ENCODE measurements at places on chromosomes 5 and 9.

- peak; percentile 41 for DNase-seq
Observed at GRCh38 chr5:136769900-136770684, 404.7 kb upstream of the TRPC7 start.

GRCh38 chr9:125240649-125240999 lies 519 bp downstream of the HSPA5 start:
- DNase-seq, result no peak

GRCh38 chr5:55572600-55572999 lies 37.8 kb upstream of the PLPP1 start:
- DNase-seq, result no peak

- no peak for DNase-seq
Observed at GRCh38 chr9:86714999-86715398, 232.3 kb downstream of the GAS1 start.

DNA sequence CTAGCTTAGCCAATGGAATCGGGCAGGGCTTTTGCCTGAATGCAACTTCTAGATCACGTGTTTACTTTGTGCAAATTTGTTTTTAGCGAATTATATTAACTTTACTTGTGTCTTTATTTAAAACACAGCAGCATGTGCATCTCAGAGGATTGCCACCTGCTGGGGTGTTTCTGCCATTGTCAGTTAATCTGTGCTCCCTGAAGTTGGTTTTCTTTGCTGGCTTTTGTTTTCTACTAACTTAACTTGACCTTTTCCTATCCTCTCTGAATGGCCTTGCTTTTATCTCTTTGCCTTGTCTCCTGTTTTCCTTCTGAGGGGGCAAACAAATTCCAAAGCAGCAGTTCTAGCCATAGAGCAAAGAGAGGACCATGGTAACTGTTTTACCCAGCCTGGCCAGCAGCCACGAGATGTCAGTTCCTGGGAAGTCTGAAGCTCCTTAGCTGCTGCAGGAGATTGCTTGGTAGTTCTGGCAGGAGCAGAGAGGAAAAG lies 67.6 kb downstream of the ARHGEF28 start:
- DNase-seq, result no peak

DNA sequence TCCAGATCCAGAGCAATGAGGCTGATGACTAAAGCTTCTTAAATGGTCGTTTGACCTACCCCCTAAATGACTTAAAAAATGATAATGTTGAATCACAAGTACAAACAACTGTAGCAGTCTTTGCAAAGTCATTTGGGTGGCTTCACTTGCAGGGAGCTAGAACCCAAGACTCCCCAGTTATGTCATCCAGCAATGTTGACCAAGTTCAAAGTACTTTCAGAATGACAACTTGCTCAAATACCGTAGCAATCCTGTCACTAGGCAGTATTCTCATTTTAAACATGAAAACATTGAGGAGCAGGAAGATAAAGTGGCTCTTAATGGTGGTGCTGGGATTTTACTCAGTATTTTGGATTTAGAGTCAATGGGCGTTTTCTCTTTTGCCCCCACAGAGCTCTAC lies 1217.0 kb upstream of the DMAC1 start:
- no peak for DNase-seq

DNA sequence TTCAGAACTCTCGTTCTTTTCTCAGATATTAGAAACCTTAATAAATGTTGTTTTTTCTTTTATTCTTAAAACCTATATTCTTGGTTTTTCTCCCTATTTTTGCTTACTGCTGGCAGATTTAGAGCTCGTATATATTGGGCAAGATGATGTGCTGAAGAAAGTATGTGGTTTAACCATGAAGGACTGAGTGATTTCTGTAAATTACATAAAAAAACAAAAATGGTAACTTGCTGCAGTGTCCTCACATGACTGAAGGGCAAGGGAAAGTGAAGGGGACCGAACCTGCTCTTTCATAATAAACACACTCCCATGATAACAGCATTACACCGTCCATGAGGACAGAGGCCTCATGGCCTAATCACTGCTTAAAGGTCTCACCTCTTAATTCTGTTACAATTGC lies 393.8 kb upstream of the ZNF608 start:
- DNase-seq, result no peak

DNA sequence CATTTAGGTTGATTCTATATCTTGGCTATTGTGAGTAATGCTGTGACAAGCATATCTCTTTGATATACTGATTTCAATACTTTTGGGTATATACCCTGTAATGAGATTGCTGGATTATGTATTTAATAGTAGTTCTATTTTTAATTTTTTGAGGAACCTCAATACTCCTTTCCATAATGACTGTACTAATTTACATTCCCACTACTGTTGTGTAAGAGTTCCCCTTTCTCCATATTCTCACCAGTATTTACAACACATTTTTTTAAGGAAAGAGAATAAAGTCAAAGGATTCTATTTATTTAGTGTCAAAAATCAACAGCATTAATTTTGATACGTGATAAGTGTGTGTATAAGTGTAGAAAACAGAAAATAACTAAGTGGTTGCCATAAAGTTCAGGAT lies 356.4 kb upstream of the EDIL3 start:
- DNase-seq, result no peak

- DNase-seq, result peak; percentile 53
Observed at GRCh38 chr5:140402258-140403074, 833 bp downstream of the ANKHD1 start.

DNA sequence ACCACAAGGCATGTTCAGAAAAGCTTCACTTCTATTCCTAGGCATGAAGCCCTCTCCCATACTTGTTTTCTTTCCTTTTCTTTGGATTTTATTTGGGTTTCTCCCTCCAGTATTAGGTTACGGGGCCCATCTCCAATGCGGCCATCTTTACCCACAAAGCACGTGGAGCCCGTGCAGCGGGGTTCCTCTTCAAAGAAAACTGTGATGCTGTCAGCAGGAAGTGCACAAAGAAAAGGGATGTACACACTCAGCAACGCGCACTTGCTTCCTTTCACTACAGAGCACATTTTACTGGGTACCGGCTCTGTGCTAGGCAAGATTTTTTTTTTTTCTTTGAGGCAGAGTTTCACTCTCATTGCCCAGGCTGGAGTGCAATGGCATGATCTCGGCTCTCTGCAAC lies 106.6 kb downstream of the COL23A1 start:
- no peak for DNase-seq

DNA sequence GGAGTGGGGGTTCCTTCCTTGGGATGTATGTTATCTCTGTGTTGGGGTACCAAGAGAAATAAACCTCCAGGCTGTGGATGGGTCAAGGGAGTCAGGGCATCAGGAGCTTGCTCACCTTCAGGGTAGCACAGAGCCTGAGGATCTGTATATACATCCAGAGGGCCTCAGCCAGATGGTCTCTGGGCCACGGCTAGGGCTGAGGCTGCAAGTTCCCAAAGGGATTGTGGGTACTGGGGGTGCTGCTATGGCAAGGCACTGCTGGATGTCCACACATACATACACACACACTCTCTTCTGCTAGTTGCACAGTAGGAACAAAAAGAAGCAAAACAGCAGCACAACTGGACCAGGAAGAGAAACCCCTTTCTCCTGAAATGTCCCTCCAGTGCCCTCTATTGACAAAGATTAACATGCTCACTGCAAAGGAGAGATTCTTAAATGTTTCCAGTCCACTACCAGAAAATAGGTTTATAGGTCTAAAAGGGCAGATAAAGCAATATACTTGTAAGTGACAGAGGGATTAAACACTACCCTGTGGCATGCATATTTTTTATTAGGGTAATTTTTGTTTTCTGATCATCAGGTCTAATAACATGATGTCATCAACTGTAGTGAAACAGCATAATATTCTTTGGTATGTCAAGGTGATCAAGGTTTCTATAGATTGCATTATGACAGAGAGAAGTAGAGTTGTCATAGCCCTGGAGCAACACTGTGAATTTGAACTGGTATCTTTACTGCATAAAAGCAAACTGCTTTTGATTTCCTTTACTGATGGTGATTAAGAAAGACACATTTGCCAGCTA lies 56.3 kb upstream of the KCNN2 start:
- DNase-seq, result no peak

- DNase-seq, result no peak
Observed at GRCh38 chr5:55900068-55900467, 48.9 kb downstream of the IL31RA start.

DNA sequence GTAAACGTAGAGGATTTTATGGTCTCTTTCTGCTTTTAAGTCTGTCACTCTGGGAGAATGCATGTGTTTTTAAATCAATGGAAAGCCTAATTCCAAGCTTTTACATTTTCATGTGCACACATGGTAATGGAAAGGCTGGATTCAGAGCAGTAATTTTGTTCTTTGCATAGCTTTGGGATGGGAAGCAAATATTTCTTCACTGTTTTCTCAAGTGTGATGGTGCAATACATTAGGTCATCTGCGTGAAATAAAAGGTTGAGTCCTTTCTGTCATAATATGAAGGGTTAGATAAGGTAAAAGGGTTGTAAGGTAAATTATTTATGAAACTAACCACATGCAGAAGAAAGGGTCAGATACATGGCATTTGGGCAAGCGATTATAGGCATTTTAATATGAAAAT lies 88.2 kb upstream of the NR3C1 start:
- no peak for DNase-seq

DNA sequence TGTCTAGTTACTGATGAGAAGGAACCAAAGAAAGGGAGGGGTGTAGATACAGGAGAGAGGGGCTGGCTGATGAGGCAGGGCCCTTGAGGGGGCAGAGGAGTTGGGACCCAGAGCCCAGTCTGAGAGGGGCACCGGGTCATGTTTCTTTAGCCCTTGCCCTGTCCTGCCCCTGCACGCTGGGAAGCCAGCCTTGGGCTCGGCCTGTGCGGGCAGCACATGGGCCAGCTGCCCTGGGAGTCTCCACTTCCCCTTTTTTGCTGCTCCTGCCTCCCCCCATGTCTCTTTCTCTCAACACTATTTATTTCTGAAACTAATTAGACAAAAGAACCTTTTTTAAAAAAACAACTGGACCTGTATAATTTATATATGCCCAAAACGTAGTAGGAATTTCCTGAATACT lies 20.5 kb downstream of the MVB12B start:
- no peak for DNase-seq

DNA sequence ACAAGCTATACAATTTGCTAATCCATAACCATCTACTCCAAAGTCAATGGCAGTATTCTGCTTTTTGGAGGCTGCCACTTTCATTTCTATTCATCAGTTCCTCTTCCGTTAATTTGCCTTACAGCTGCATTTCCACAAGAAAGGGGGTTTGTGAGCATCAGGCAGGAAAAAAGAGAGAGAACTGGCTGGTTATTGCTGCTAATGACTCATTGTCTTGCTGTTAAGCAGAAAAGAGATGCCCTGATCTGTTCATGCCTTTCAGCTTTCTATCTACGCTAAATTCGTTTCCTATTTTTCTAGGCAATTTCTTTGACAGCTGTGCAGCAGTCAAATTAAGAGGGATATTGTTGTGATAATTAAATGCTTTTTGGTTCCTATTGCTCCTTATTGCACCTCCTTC lies 65.9 kb upstream of the GNAQ start:
- DNase-seq, result peak; percentile 10

DNA sequence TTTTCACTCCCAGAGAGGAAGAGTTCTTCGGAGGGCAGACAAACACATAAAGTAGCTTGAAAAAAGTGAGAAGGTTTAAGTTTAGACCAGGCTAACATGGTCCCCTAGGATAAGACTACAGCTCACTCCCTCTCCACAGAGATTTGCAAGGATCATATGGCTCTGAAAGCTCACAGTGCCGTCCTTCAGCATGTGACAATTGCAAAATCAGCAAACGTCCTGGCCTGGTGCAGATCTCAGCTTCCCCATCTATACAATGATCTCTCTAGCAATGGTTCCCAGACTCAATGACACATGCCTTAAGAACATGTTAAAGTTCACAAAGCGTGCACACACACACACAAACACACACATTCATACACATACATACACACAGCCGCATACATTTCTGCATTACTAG lies 327.6 kb downstream of the ACTL7B start:
- DNase-seq, result no peak

DNA sequence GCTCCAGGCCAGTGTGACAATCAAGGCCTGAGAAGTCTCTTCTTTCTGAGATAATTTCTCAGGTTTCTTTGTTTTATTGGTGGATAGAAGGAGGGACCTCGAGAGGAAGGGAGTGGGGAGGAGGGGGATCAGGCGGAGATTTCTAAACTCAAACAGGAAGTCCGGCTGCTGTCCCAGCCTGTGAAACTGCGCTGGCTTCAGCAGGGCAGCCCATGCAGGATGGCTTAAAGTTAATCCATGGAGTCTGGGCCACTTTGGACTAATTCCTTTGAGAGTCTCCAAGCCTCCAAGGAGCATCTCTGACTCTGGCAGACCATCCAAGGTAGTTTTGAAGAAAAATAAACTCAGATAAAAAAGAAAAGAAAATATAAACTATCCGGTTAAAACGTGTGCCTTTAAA lies 378.5 kb downstream of the MLLT3 start:
- DNase-seq, result no peak

GRCh38 chr9:121876658-121877271 lies 216.3 kb downstream of the TTLL11 start:
- no peak for DNase-seq

- DNase-seq, result no peak
Observed at GRCh38 chr9:92188969-92189781, 74.0 kb upstream of the SPTLC1 start.

DNA sequence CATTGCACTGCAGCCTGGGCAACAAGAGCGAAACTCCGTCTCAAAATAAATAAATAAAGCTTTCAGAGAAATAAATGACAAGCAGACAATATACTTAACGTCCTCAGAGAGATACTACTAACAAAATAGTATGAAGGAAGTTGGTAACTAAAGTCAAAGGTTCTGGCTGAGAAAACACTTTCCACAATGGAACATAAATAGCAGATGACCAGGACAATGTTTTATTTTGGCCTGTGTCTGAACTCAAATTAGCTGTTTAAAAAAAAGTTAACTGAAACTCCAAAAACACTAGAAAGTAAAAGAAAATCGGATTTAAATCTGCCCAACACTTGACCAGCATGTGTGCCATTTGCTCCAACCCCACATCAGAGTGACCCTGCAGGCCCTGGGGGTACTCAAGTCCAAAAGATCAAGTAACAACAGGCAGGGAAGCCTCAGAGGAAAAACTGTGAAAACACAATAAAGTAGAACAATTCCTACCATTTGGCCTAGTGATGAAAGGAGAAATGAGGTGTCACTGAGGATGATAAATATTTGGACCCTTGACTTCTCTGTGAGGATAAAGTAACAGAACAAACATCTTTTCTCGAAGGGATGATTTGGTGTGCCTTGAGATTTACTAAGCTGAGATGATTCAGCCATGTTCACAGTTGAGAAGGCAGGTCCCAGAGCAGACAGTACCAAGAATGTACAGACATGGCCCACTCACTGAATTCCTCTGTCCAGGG lies 47.7 kb downstream of the LHFPL2 start:
- DNase-seq, result no peak

- no peak for DNase-seq
Observed at GRCh38 chr5:128487041-128487440, 51.0 kb downstream of the FBN2 start.

- peak; percentile 46 for DNase-seq
Observed at GRCh38 chr5:31855134-31856040, 216.5 kb downstream of the PDZD2 start.

- DNase-seq, result no peak
Observed at GRCh38 chr5:168366116-168366515, 74.7 kb downstream of the WWC1 start.

DNA sequence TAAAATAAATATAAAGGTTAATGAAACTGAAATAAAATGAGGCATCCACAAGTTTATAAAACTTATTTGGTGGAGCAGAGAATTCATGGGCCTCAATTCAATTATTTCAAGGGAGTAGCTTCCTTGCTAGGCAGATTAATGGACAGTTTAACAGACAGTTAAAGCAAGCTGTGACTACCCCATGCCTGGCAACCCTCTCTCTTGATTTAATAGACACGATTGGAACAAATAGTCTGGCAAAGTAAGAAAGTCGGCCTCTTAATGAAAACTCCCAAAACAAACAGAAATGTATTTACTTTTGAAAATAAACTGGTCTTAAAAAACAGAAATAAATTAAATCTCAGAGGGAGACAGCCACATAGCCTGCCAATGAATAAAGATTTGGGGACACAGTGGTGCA lies 40.1 kb upstream of the ERCC6L2 start:
- DNase-seq, result no peak
